ENCODE measurements at places on chromosomes 6 and 20.
A peak's percentile ranks its signal among the peaks of the same experiment; 100 is the strongest.

DNA sequence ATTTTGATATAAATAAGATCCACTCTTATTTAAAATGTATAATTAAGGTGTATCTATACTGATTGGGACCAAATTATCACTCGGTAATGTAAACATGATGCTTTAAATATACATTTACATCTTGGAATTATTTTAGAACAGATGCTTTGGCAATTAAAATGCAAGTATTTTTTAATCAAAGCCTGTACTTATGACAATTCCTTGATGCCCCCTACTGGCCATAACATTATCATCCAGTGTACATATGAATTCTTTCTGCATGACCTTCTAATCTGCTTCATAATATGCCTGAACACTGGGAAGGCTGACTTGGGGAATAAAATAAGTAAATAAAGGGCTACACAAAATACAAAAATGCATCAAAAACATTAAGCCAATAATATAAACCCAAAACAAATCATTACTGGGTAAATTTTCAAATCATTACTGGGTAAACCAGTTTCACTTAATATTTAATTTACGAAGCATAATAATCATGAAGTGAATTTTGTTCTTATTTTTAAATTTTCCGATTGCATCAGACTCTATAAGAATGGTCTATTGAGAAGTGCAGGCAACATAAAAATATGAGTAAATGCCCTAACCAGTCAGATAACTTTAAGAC is 65.1 kb downstream of the CGA start:
- DNase-seq, result peak; percentile 22

DNA sequence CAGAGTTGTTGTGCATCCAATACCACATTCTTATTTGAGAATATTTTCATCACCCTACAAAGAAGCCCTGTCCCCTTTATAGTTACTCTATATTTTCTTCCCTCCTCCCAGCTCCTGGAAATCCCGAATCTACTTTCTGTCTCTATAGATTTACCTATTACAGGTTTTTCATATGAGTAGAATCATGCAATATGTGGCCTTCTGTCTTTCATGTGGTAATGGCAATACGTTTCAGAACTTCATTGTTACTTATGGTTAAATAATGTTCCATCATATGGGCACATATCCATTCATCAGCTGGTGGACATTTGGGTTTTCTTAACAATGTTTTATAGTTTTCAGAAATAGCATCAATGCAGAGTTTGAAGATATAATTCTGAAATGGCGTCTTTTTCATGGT is 17.1 kb downstream of the GINS1 start:
- DNase-seq, result no peak

- DNase-seq, result no peak
These were observed 5.1 kb upstream of the TFAP2A start for GRCh38 chr6:10419749-10420545.

- DNase-seq, result no peak
These were observed 4.8 kb downstream of the PHF20 start for GRCh38 chr20:35776513-35777101.

GRCh38 chr6:156068881-156069280 is 613.2 kb upstream of the NOX3 start:
- DNase-seq, result no peak

- no peak for DNase-seq
These were observed 145.5 kb downstream of the ERMARD start for GRCh38 chr6:169896826-169897456.

- DNase-seq, result no peak
These were observed 134.4 kb upstream of the ASCC3 start for GRCh38 chr6:101015541-101015940.

DNA sequence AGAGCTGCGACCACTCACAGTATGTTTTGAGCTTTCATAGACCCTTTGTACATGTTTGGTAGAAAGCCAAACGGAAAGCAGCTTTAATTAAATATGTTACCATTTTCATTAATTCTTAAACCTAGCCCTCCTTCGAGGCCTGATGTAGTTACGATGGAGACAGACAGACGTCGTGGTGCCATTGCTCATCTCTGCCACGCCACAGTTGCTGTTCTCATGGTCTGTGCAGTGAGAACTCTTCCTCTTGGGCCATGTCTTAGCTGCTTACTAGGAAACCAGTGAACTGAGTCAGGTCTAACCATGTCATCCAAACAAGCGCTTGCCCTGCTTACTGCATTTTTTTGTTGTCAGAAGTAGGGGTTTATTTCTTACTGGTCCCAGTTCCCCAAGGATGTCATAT is 62.8 kb downstream of the SNX9 start:
- DNase-seq, result no peak

DNA sequence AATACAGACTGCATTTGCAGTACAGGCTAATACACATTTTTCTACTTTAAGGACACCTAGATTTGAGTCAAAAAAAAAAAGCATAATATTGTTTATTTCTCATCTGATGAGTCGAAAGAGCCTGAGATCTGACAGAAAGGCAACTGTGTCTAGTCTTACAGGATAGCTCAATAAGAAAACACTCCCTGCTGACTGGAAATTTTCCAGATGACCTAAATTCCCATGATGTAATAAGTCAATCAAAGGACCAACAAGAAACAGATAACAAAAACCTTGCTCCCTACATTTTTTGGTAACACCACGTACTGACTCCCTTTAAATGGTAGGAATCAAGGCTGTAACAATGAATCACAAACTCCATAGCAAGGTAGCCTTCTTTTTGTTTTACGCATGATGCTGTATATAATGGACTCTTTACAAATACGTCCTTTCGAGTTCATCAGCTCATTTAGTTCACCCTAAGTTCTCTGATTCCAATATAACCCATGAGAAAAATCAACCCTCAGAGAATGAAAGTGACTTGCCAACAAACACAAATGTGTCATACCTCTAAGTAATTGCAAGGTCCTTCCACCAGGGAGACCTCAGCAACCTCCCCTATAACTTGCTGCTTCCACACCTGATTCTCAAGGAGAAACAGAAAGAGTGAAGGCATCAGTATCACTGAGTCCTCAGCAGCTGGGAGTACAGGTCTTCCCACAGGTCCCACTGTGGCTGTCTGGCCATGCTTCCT is 12.1 kb downstream of the TBX18 start:
- no peak for DNase-seq

DNA sequence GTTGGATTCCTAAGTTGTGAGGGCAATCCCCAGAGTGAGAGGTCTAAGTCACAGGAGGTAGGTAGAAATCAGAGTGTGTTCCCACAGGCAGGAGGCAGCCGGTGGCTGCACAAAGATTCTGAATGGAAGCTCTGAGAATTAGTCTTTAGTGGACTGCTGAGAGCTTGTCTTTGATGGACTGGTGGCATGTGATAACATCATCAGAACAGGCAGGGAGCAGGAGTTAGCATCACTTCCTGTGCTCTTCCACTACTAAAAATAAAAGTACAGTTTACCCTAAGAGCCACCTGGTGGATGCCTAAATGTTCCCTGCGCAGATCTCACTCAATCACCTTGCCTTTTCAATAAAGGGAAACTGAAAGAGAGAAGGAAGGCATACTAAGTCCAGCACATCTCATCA is 294.6 kb upstream of the POU3F2 start:
- DNase-seq, result no peak

- no peak for DNase-seq
These were observed 19.4 kb upstream of the VNN1 start for GRCh38 chr6:132733283-132733682.

Data from HFF-Myc (cell line).